OCI-LY7 (cell line): ENCODE measurements at places on chromosomes 7 and 10.

- DNase-seq = no peak
Observed at GRCh38 chr10:17867056-17867455, 57.9 kb downstream of the MRC1 start.

GRCh38 chr7:2063563-2064260, 169.0 kb downstream of the MAD1L1 start:
- no peak for DNase-seq

- DNase-seq = no peak
Observed at GRCh38 chr10:127151541-127151940, 44.9 kb downstream of the INSYN2A start.

GRCh38 chr7:89661876-89662275, 492.4 kb upstream of the STEAP1 start:
- DNase-seq = no peak

DNA sequence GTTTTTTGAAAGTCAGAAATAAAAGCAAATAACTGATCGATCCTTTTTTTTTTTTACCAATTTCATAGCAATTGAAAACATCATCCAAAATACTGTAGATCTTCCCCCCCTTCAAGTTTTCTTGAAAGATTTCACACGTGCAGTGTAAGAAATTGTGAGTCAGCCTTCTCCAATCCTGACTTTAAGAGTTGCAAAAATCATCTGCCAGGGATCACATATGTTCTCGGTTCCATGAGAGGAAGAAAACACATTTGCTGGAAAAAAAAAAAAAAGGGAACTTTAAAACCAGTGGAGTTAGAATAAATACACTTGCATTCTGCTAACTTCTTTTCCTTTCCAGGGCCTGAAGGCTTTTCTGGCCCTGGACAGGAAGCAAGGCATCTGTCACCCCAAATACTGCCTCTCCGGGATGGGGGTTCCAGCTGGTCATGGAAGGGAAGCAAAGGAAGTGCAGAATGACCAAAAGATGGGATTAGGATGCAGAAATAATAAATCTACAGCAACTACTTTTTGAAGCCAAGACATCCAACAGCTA, 198.4 kb upstream of the KIAA1217 start:
- DNase-seq = no peak
